Esophagus squamous epithelium (tissue), 5 donors: ENCODE measurements at places on chromosomes 6 and 20.

DNA sequence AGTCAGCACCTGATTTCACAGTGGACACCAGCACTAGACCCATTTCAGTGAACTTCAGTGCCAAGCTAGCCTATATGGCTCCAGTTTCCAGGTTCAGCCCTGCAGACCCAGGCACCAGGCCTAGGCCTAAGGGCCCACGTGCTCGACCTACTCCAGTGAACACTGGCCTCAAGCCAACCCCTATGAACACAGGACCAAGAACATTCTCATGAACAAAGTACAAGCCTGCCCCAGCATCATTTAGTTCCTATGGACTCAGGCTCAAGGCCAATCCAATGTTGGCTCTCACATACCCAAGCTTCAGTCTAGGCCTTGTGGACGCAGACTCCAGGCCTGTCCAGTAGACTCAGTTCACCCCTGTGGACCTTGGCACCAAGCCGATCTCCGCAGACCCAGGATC is 385.5 kb downstream of the DHX35 start:
- no peak for DNase-seq

- DNase-seq, result no peak
These were observed 74.3 kb downstream of the LAMP5 start for GRCh38 chr20:9588706-9589105.

DNA sequence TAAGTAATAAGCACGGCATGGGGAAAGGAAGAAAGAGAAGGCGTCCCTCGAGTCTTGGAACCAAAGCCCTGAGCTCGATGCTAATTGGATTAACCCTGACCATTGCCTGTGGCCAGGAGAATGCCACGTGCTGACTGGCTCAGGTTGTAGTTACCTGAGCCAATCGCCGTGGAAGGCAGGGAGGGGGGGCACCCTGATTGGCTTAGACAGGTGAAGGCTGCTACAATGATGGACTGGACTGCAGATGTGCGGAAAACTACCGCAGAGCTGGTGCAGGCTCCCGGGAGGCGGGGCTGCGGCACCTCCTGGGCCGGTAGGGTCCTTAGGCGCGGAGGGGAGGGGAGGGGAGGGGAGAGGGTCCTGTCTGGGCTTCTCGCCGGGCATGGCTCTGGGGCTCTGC is 121.3 kb downstream of the TFAP2C start:
- no peak for DNase-seq

- DNase-seq, result no peak
These were observed 1.2 kb downstream of the TCEA2 start for GRCh38 chr20:64064145-64064698.

GRCh38 chr20:46218656-46219055 is 89.6 kb downstream of the CDH22 start:
- no peak for DNase-seq

GRCh38 chr6:11785774-11786579 is 7.4 kb upstream of the ADTRP start:
- DNase-seq, result no peak

DNA sequence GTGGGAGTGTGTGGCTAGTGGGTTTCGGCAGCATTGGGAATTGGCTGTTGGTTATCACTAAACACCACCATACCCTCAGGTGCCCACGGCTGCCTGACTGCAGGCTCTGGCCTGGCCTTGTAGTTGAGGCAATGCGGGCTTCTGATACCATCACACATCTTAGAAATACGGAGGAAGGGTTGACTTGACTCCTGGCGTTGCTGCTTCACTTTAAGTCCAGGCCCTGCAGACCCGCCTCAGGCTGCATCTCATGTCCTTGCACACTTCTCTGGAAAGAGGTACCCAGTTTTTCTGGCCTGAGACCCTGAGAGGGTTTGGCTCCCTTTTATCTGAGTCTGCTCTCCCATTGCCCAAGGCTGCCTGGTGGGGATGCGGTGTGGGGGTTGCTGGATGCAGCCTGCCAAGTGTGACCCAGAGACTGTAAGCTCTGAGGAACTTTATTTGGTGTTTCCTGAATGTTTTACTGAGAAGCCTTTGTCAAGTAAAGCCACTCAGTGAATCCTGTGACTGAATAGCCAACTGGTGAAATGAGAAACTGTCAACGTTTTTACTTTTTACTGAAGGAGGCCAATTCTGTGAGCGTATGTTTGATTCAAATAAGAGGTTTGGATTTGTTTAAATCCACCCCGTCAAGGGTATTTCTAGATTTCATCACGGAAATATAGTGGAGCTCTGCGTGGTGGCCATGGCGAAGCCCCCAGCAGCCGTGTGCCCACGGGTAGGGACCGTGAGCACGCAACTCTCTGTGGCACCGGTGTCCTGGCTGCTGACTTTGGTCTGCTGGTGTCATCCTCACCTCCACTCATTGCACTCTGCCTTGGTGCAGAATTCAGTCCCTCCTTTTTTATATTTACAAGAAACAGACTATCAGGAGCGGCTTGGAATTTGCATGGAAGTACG is 160.1 kb downstream of the DTNBP1 start:
- no peak for DNase-seq

DNA sequence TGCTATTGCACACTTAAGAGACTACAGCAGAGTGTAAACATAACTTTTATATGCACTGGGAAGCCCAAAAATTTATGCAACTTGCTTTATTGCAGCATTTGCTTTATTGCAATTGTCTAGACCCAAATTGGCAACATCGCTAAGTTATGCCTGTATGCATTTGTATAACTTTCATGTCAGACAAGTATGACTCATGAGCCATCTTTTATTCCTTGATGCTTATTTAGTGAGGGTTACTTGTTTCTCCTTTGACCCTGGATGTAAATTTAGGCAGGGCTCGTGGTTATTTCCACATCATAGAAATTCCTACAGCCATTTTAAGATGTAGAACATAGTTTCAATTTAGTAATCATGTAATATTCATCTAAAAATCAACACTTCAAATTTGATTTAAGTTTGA is 130.3 kb upstream of the LY86 start:
- DNase-seq, result no peak

DNA sequence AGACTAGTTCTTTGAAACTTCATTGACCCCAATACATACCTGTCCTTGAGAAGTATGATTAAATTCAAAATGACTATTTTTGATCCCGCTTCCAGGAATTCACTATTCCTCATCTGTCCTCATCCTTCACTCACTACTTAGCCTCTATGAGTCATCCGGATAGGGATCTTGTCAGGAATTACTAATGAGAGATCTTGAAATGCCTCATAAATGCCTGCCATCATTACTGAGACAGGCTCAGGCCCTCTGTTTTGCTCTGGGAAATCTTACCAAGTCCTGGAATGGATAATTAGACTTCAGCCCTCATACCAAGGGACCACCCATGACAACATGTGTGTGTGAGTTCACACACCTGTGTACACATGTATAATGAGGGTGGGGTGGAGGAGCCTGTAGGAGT is 2.8 kb upstream of the CYP24A1 start:
- DNase-seq, result no peak

GRCh38 chr6:11202513-11203305 is 29.8 kb downstream of the NEDD9 start:
- DNase-seq, result no peak

DNA sequence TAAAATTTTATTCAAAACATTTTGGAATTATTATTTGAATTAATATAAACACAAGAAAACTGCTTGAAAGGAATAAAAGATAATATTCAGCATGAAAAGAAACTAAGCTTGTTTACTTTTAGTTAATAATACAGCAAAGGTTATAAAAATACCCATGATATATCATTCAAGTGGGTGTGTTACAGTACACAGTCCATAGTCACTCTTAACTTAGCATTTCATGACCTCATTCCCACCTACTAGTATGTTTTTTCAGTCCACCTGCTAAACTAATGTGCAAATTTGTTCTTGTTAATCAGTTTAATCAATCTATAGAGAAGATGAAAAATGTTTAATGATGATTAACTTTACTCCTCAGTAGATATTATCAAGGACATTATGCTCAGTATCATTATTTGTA is 841.4 kb upstream of the EPHA7 start:
- DNase-seq, result no peak

DNA sequence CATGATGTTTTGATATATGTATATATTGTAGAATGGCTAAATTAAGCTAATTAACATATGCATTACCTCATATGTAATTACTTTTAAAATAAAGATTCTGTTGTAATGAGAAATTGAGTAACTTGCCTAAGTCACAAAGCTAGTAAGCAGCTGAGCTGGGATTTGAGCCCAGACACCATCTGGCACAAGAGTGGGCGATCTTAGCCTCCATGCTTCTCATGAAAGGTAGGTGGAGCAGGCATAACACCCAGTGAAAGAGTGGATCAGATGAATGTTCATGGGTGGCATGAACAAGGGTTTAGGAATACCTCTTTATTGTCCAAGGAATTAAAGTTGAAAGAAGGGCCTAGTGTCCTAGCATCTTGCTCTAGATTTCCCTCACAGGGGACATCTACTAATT is 365.4 kb downstream of the TFAP2B start:
- DNase-seq, result no peak

DNA sequence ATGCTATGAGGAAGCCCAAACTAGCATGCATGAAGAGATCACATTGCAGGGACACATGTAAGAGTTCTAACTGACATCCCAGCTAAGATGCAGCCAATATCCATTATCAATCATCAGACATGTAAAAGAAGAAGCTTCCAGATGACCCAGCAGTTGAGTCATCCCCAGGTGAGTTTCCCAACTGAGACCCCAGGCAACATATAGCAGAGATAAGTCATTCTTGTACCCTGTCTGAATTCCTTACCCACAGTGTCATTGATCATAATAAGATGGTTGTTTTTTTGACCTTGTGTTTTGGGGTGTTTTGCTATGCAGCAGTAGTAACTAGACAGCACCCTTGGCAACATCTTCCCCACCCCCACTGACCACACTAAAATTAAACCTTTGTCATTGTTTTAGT is 18.9 kb downstream of the SIRPD start:
- no peak for DNase-seq

DNA sequence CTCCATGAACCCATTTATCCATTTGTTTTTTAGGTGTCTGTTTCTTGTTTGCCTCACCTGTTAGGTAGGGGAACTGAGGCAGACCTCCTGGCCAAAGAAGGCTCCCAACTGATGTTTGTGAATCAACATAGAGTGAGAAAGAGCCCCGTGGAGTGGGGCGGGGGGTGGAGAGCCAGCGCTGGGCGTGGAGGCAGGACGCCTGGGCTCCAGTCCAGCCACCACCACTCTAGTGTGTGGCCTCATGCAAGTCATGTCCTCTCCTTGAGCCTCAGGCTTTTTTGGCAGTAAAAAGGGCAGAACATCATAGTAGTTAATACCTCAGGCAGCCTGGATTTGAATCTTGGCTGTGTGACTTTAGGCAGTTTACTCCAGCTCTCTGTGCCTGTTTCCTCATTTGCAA is 42.2 kb upstream of the SCRT2 start:
- no peak for DNase-seq

GRCh38 chr6:112802144-112802543 is 455.0 kb downstream of the RFPL4B start:
- DNase-seq, result no peak

DNA sequence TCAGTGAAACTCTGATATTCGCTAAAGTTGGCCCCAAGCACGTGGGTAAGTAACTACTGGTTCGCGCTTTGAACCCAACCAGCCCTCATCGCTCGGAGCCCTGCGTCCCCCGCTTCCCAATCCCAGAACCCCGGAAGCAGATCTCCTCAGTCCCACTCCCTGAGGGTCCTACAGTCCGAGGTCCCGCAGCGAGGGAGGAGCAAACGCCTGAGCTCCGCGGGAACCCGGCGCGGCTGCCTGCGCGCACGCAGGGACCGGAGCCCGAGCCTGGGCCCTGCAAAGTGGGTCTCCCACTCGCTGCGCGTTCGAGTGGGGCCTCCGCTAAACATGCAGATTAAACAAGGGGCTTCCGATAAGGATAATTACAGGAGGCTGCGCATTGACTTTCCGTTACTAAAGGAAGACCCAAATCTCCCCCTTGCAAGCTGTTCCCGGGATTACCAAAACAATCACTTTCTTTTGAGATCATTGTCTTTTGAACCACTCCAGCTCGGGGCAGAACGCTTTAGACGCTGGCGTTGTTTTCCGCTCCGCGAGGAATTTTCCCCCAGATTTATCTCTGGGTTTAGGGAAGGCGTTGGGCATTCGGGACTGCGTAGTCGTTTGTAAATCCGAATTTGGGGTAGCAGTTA is 1.3 kb upstream of the VSX1 start:
- DNase-seq, result no peak

DNA sequence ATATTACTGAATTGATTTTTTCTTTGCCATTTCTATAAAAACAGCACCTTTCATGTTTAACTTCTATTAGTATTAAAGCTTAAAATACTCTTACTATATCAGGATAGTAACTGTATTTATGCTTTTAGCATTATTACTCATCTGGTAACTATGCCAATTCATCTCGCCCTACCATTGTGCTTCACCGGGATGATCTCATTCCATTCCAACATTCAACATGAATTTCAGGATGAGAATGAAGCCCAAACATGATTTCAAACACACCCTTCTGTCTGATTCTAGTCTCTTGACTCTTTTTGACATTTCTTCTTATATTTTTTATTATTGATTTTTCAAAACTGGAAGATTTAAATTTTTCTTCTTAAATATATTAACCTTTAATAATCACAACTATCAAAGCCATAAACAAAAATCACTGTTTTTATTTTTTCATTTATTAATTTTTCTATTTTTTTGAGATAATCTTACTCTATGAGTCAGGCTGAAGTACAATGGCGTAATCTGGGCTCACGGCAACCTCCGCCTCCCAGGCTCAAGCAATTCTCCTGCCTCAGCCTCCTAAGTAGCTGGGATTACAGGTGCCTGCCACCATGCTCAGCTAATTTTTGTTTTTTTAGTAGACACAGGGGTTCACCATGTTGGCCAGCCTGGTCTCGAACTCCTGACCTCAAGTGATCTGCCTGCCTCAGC is 46.7 kb downstream of the GJA1 start:
- DNase-seq, result no peak

DNA sequence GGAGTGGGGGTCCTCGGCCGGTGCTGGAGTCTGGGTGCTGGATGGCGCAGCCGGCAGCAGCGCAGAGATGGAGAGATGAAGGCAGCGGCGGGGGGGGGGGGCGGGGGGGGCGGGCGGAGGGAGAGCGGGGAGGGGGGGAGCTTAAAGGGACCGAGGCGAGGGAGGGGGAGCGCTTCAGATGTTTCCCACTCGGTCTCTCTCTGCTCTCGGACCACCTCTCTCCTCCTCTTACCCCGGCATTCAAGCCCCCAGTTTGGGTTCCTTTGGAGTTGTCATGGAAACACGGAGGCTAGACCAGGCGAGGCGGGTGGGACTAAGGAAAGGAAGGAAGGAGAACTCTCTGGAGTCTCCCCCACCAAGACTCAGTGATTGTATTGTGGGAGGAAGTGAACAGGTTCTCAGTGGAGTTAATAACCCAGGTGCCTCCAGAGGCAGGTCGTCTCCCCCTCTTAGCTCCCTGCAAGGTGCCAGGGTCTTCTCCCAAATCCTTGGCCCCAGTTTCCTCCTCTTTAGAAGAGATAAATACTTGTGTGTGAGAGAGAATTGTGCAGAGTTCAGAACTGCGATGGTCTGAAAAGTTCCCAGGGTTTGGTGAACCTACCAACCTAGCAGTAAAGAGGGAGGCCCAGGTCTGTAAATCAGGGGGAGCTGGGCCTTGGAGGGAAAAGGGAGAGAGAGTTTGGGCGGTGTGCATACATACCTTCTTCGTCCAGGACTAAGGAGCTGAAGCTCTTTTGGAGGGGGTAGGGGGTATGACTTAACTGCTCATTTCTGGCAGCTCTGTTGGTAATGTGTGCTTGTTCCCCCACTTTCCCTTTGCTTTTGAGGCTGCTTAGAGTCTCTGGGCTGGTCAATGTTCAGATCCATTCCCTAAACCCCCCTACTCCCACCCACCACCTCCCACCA is at the start of gene PRRT1:
PRRT1 (minus strand) TSS at position 77 of the 906 bp plus-strand sequence. CDS start 112 bp downstream, outside the sequence.
- DNase-seq, result no peak
